ENCODE measurements at places on chromosomes 1 and 21. TPM values are rescaled to one million over a fixed set of nuclear protein-coding genes. Genes with fewer than 3 reads are reported as not detected.

FRRS1 gene
- total RNA-seq = 3.9 TPM

AADACL3 gene
- total RNA-seq = not detected

TMIGD3 gene
- total RNA-seq = 1.9 TPM

TNFRSF8 gene
- total RNA-seq = 0.82 TPM

BTBD19 gene
- 2.9 TPM for total RNA-seq

CHD1L gene
- total RNA-seq = 21.8 TPM

TIAM1 gene
- 20.5 TPM for total RNA-seq

DNA sequence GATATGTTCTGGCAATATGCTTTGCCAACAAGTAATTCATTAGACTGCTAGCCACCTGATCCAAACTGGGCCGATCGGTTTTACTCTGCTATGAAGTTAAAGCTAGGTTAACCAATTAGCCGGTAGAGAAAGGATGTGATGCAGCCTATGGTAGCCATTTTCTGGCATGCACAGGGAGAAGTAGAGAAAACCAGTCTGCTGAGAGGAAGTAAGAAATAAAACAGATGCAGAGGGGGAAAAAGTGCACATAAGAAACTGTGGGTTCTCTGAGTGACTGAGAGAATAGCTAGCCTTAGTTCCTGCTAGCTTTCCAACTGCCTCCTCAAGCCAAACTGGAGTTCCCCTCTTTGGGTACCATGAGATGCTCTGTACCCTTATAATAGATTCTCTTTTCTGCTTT lies 52.8 kb downstream of the ARID4B start:
- DNase-seq = no peak

GRCh38 chr1:221708987-221709386 lies 32.9 kb downstream of the DUSP10 start:
- peak; percentile 85 for DNase-seq

GRCh38 chr1:63368131-63368530 lies 704 bp downstream of the ALG6 start:
- no peak for DNase-seq

GRCh38 chr1:109687641-109688499 lies at the start of gene GSTM1:
TSS of gene GSTM1 (plus strand) at chr1:109687817. CDS start at chr1:109687874, 57 bp downstream.
- peak; percentile 90 for DNase-seq

DNA sequence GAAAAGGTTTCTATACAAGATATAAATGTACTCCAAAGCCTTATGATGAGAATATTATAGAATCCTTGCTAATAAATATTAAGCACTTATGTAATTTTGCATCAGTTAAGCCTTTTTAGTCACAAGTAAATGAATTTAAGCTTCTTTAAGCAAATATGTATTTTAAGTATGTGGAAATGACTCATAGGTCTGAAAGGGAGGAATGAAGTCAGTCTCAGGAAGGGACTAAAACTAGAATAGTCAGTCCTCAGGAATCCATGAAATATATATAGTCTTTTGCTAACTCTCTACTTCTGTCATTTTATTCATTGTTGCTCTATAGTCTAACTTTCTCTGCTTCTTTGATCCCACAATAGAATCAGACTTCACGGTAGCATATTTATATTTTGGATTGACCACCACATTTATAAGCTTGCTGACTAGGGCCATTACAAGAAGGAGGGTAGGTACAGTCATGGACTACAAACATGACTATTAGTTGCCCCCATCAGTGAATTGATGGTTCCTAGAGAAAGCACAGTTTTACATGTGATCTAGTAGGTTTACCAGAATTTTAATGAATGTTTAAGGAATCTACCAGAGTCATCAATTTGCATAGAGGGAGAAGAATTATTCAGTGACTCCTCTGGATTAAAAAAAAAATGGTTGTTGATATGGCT lies 20.2 kb upstream of the RABGGTB start:
- no peak for DNase-seq

DNA sequence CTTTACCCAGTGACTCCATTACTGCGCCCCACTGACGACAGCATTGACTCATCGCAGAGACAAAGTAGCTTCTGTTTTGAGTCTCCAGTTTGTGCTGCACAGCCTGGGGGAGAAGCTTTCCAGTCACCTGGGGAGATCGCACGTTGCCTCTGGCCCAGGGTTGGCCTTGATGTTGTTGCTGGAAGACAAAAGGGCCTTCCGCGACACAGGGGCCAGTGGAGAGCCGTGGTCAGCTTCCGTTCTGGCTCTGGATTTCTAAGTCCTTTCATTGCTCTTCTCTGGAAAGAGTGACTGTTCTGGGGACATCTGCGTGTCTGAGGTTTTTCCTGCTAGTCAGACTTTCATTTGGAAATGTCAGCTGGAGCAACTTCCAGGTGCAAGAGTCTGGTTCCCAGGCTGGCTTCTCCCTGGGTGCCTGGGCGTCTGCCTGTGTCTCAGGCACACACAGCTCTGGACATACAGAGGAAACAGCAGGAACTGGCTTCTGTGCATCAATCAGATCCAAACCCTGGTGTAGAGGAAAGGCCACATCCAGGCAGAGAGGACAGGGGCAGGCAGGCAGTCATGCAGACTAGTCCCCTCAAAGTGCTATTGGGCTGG lies 257.0 kb downstream of the SIPA1L2 start:
- no peak for DNase-seq

DNA sequence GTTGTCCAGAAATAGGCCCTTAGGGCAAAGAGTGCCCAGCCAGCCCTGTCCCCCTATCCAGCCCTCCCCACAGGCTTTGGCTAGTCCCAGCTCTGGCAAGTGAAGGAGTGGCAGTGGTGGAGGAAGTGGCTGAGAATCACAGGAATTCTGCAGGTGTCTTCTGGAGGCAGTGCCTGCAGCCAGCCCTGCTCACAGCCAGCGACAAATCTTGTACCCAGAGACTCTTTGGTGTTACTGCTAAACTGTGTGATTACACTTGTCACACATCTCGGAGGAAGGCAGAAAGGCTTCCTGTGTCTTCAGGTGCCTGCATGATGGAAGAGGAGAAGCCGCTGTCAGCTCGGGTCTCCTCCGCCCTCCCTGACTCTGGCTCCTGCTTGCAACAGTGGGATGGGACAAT lies 71.6 kb upstream of the GRIK3 start:
- DNase-seq = no peak

DNA sequence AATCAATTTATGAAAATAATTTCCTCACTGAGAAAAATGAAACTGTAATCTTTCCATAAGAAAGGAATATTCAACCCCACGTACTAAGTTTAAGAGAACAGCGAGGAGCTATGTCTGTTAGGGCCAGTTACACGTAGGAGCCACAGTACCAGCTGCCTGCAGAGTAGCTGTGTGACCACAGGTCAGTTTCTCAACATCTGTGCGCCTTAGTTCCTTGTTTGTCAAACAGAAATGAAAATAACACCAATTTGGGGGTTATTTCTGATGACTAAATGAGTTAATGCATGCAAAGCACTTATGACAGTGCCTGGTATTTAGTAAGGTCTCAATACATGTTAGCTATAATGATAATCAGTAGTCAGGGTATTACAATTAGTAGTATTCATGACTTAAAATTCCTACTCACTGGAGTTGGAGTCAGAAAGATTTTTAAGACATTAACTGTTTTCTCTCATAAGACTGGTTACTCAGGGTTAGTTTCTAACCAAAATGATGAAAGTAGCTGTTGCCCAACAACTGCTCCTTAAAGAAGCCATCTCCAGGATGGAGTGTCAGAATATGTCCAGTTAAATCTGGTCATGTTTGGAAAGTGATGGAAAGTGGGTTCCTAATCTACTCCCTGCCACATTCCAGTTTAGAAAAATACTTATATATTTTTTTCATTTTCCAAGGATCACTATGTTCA lies 85.8 kb upstream of the ZNF648 start:
- DNase-seq = no peak

DNA sequence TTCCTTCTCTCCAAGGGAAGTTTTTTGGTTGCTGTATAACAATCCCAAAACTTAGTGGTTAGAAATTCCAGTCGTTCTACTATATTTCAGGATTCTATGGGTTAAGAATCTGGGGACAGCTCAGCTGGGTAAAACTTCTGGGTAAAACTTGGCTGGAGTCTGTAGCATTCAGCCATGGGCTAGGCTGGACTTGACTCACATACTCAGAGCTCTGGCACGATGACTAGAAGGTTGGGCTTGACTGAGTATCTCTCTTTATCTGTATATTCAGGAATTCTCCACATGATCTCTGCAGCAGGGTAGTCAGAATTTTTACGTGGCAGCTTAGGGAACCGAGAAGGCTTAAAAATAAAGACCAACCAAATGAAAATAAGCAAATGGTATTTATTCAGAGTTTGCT lies 28.2 kb upstream of the HRNR start:
- no peak for DNase-seq

- no peak for DNase-seq
Measured at GRCh38 chr1:119323216-119323982, 45.2 kb upstream of the HAO2 start.

DNA sequence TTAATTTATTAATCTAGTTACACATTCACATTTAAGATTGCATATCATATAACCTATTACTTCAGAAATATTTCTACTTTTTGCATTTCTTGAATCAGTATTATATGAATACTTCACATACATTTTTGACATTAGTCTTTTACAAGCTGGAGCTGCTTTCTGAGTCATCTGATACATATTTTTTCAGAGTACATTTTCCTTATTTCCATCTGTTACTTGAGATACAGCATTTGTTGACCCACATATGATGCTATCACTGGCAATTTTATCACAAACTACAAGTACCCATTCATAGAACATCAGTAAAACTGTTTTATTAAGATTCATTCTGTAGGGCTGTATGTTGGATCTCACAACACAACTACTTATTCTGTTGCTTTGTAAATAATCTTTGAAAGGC lies 367.2 kb upstream of the ST6GALNAC5 start:
- DNase-seq = no peak

- no peak for DNase-seq
Measured at GRCh38 chr1:201354151-201354900, 23.2 kb downstream of the TNNT2 start.

GRCh38 chr1:64330839-64331238 lies 127.4 kb downstream of the UBE2U start:
- DNase-seq = no peak

DNA sequence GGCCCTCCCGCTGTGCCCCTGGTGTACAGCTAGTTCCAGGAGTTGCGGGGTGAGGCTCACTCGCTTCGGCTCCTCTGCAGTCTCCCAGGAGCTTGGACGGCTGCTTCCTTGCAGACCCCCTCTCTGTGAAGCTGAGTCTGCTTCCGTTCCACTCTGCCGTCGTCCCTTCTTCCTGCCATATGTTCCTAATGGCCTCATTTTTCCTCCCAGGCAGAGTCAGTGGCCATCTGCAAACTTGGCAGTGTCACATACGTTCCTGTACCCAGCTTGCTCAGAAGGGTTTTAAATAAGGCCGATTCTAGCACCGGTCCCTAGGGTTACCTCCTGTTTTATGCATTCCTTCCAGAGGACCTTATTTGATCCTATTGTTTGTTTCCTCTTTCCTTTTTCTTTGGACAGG lies 21.3 kb downstream of the ACTL8 start:
- no peak for DNase-seq

DNA sequence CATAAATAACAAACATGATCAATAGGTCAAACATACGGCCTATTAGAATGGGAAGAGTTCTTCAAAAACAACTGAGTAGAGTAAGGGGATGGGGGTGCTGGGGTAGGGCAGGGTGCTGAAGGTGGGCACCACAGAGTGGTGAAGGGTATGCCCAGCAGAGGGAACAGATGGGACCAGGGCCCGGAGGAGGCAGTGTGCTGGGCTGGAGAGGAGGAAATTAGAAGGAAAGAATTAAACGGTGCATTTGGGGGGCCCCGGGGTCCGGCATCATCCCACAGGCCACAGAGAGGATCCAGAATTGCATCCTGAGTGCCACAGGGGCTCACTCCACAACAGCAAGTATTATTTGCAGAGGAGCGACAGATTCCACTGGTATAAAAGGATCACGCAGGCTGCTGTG lies 94.5 kb downstream of the GLIS1 start:
- DNase-seq = peak; percentile 29

DNA sequence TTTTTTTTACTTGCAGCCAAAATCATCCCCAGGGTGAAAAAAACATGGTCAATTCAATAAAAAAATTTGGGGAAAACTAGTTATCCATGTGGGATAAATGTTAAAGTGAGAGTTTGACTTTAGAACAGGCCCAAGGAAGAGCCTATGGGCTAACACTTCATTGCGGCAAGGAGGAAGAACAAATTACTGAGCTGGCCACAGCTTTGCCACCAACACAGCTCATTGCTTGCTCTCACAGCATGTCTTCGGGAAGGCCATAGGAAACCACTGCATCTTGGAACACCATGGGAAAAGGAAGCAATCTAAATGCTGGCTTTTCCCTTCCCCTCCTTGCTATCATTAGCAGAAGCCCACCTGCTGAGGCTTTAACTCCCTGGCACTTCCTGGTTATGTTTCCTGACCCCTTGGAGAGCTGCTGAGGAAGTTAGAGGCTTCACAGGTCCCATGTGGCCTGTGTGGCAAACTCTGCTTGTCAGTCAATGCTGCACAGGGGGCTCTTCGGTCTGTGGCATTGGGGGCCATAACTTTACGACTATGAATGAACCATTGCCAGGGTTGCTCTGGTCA lies 86.0 kb downstream of the SLC25A24 start:
- no peak for DNase-seq
